ENCODE measurements at places on chromosomes 1 and 21. TPM values are rescaled to one million over a fixed set of nuclear protein-coding genes. Genes with fewer than 3 reads are reported as not detected.

- DNase-seq = peak; percentile 97
Measured at GRCh38 chr1:36088577-36089392, at the start of gene ADPRS. ADPRS (plus strand) TSS chr1:36088892; CDS start chr1:36088905, 13 bp downstream.

DNA sequence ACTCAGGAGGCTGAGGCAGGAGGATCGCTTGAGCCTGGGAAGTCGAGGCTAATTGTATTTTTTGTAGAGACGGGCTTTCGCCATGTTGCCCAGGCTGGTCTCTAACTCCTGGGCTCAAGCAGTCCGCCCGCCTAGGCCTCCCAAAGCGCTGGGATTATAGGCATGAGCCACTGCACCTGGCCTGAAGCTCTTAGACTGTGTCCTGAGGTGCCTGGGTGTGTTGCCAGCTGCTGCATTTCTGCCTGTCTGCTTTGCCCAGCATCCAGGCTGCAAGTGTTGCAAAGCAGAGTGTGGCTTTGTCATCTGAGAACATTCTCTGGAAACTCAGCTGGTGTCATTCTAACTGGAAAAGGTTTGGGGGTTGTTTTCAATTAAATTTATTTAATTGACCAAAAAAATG is 105.0 kb downstream of the HUNK start:
- DNase-seq = no peak

TSPAN2 gene
- total RNA-seq = not detected

- no peak for DNase-seq
Measured at GRCh38 chr21:41831866-41832595, 47.1 kb downstream of the PRDM15 start.

DNA sequence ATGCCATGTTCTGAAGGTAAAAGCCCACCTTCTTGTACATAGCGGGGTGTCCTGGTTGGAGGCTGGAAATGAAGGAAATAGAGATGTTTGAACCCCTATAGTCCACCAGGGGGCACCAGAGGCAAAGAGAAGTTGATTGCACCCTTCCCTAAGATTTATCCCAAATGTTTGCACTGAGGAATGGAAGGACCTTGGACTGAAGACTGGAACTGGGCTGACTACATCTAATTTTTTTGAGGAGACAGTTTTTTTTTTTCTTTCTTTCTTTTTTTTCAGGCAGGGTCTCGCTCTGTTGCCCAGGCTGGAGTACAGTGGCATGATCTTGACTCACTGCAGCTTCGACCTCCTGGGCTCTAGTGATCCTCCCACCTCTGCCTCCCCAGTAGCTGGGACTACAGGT is 55.3 kb upstream of the EIF4G3 start:
- peak; percentile 71 for DNase-seq

- peak; percentile 34 for DNase-seq
Measured at GRCh38 chr1:160401487-160401805, 1.1 kb downstream of the VANGL2 start.

- no peak for DNase-seq
Measured at GRCh38 chr1:19670787-19671186, 6.1 kb downstream of the HTR6 start.

- DNase-seq = no peak
Measured at GRCh38 chr1:225508538-225509375, 80.9 kb upstream of the LBR start.

- DNase-seq = no peak
Measured at GRCh38 chr1:31931593-31932225, 6.5 kb downstream of the PTP4A2 start.

GRCh38 chr1:50109647-50110075 is 941 bp downstream of the ELAVL4 start:
- DNase-seq = peak; percentile 41

- no peak for DNase-seq
Measured at GRCh38 chr1:225511828-225512381, 84.1 kb upstream of the LBR start.

RGS5 gene
- 27.0 TPM for total RNA-seq

DNA sequence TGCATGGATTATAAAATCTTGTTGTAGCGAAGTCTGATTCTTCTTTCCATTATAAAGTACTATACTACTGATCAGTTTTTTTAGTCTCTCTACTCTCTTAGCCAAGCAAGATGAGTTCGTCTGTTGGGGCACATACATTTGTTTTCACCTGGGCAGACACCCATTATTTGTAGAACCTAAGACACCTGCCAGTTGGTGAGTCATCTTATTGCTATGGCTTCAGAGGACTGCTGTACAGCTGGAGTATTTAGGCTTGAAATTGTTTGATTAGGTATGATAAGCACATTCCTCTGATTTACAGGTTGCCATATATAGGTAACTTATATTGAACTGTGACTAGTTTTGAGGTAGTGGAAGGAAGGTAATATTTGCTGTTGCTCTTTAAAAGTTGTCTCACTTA is 17.2 kb downstream of the RBM15 start:
- peak; percentile 37 for DNase-seq

CFHR4 gene
- not detected for total RNA-seq

GRCh38 chr1:204079608-204079999 is 6.7 kb downstream of the SOX13 start:
- DNase-seq = no peak

DNA sequence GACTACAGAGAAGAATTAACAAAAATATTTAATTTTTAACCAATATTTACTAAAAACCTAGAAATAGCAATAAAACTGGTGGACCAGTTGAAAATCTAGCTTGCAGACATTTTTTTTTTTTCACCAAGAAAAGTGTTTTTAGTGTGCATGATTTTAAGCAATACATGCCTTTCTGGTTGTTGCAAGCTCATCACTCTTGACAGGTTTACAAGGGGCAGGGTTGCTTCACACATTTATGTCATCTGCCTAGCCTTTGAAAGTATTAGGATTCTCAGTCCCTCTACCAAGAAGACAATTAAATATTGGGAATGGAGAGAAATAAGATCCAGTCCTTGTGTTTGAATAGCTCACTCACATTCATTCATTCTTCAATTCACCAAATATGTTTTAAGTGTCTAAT is 53.8 kb upstream of the LYPLAL1 start:
- no peak for DNase-seq

NLRP3 gene
- not detected for total RNA-seq
